Aorta (tissue), 5 donors: ENCODE measurements at places on chromosomes 5 and 9. TPM values are rescaled to one million over a fixed set of nuclear protein-coding genes. Genes with fewer than 3 reads are reported as not detected.

- DNase-seq: no peak
These were observed 34.9 kb downstream of the ZNF354A start for GRCh38 chr5:178695556-178695955.

Gene GABRB2
- total RNA-seq: 0.54 TPM

DNA sequence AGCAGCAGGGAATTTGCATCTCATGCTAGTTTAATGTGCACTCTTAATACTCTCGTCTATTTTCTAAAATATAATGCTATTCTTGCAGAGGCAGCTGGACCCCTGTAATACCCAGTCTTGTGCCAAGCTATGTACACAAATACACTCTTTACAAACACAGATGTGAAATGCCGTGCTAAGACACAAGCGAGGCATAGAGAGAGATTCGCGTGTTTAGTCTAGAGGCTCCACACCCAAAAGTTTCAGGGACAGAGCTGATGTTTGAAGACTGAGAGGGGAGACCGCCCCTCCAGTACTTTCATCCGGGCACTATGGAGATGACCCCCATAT is 1.2 kb downstream of the DPYSL3 start:
- no peak for DNase-seq

Gene HTR1A
- not detected for total RNA-seq

DNA sequence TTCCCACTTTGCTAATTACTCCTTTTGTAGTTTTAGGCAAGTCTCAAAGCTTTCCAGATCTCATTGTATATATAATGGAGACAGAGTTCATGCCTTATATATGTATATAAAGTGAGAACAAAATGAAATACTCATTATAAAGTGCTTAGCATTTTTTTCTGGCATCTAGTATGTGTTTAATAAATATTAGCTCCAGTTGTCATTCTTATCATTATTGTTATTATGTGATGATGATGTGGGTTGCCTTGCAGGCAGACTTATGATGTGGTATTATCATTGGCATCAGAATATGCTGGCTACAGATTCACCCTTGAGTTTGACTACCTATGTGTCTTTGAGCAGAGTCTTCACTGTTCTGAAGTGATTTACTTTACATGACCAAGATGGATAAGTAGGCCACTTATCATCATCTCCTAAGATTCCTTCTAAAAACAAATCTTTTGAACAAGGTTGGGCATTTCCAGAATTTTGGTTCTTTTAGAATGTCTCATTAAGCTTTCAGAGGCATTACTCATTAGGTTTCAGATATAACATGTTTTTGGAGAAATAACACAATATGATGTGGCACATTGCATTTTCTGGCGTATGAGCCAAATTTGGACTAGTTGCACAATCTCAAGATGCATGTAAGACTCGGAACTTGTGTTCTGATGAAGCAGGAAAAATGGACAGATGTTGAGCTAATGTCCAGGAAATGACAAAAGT is 145.6 kb upstream of the TNC start:
- DNase-seq: no peak

DNA sequence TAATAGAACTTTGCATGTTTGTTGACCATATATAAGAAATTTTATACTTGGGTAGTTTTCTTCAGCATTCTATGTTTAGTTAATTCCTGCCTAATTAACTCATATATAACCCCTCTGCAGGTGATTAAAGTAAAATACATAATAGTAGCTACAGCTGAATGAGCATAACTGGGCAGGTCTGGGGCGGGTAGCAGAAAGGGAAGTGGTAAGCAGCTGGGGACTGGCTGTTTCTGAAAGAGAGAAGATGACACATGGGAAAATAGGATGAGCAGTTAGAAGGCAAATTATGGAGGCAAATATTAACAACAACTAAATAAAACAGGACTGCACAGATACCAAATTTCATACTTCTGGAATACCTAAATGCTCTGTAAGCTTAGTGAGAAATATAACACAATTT is 128.1 kb downstream of the CPLANE1 start:
- DNase-seq: no peak

GRCh38 chr5:108529381-108529780 is 147.5 kb upstream of the FBXL17 start:
- DNase-seq: no peak

Gene NRARP
- 26.6 TPM for total RNA-seq

GRCh38 chr9:78028926-78029325 is 2.7 kb downstream of the GNAQ start:
- no peak for DNase-seq

Gene IZUMO3
- not detected for total RNA-seq

Gene LCN15
- not detected for total RNA-seq

DNA sequence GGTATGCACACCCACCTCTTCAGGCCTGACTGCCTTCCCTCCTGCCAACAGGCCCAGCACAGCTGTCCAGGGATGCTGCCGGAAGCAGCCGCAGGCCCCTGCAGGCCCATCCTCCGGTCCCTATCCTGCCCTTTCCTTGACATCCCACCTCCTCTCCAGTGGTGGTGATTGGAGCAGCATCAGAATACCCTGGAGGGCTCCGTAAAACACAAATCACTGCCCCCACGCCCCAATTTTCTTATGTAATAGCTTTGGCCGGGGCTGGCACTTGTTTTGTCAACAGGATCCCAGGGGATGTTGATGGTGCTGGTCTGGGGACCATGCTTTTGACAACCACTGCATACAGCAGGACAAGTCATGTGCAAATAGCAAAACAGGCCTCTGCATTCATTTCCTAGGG is 274.5 kb downstream of the GADD45G start:
- DNase-seq: peak; percentile 25
